HTR-8/SVneo (cell line): ENCODE measurements at places on chromosomes 16 and 17.
A peak's percentile ranks its signal among the peaks of the same experiment; 100 is the strongest.

- DNase-seq: no peak
Measured at GRCh38 chr17:40071313-40072039, 8.7 kb downstream of the THRA start.

DNA sequence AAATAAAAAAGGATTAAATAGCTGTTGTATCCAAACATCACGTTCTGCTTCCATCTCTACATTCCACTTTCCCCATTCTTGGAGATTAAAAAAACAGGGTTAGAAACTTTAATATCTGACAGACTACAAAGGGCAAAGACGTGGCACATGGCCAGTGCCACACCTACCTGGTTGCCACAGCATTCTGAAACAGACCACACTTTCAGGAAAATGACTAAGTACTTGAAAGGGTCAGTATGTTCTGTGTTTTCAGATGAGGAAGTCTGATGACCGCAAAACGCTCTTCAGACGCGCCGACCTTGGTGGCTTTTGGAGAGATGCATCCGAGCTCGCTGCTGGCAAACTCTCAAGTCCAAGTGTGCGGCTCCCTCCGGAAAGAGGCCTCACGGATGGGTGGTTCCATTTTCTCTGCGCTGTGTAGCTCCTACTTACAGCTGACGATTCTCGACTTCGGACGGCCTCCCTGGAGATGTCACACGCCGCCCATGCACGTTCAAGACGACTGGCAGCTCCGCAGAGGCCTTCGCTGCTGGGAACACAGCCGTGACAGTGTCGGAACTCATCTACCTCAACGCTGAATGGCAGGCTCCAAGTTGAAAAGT lies 15.5 kb downstream of the MAP1LC3B start:
- no peak for DNase-seq

GRCh38 chr17:41121742-41122141 lies 2.2 kb downstream of the KRTAP4-12 start:
- DNase-seq: no peak

DNA sequence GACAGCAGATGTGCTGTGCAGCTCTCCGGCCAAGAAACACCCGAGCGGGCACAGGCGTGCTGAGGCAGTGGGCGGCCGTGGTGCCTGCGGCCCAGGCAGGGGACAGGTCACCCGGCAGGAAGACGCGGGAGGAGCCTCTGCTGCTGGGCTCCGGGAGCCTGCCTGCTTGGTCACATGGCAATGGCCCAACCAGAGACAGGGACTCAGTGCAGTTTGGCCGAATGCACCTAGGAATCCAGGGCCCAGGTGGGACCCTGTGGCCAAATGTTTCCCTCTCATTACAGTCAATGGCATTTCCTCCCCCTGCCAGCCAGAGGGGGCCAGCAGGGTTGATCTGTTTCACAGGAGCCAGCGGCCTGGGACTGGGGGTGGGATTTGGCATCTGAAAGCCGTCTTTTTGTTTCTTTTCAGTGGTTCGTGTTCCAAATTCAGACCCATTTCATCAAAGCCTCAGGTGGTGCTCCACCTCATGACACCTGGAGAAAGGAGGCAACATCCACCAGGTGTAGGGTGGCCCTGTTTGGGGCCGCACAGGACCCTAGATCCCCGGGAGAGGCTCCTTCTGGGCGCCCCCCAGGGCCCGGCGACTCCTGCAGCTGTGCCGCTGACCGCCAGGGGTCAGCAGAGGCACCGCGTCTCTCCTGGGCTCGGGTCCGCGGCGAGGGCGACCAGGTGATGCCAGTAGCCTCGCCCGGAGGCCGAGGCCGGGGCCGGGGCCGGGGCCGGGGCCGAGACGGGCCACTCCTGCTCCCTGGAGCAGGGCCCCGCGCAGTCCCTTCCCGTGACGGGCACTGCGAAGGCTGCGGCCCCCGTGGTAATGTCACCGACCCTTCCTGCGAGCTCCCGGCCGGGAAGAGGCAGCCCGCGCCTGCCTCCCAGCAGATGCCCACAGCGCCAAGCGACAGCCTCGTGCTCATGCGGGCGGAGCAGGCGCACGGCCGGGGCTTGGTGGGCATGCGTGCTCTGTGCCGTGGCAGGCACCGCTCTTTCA lies 118.5 kb downstream of the C16orf78 start:
- no peak for DNase-seq

DNA sequence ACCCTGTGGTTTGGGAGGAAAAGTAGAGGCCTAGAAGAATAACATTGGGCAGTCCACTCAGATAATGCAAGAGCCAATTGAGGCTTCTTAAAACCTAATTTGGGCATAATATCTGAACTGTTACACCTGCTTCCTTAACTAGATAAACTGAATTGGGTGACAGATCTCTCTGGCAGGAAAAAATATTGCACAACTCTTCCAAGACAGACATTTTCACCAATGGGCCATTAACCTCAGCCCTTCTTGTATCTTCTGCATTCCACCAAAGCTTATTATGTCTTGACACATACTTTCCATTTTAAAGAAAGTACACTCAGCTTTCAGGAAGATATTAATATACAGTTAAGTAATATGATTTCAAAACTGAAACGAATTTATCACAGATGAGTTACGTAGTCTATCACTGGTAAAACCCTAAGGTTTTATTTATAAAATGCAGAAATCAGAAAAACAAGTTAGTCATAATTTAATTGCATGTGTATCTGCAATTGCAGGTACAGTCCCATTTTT lies 79.9 kb upstream of the MON1B start:
- no peak for DNase-seq

DNA sequence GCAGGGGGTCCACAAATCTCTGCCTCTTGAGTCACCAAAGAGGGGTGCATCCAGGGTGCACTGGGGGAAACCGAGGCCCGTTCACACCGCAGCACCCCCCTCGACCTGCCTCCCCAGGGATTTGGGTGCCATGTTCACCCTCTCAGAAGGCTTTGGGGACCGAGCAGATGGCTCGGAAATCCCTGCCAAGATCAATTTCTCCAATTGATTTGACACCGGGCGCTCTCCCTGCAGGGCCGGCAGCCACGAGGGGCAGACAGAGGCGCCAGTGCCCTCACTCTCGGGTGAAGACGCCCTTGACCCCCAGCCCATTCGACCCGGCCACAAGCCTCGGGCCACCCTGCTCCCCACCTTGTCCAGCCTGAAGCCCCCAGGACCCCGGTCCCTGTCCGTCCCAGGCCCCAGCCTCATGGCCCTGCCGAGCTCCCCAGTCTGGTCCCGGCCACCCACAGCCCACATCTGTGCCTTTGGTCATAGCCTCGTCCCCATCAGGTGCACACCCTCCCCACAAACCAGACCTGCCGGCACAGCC lies 9.3 kb downstream of the SSTR5 start:
- no peak for DNase-seq

- DNase-seq: no peak
Measured at GRCh38 chr17:77223642-77224420, 83.1 kb downstream of the SEC14L1 start.

- no peak for DNase-seq
Measured at GRCh38 chr16:60027351-60027750, 1293.2 kb upstream of the GOT2 start.

GRCh38 chr17:42193216-42193968 lies 902 bp downstream of the GHDC start:
- no peak for DNase-seq

GRCh38 chr17:15742051-15742795 lies 10.1 kb downstream of the TBC1D26 start:
- DNase-seq: no peak

DNA sequence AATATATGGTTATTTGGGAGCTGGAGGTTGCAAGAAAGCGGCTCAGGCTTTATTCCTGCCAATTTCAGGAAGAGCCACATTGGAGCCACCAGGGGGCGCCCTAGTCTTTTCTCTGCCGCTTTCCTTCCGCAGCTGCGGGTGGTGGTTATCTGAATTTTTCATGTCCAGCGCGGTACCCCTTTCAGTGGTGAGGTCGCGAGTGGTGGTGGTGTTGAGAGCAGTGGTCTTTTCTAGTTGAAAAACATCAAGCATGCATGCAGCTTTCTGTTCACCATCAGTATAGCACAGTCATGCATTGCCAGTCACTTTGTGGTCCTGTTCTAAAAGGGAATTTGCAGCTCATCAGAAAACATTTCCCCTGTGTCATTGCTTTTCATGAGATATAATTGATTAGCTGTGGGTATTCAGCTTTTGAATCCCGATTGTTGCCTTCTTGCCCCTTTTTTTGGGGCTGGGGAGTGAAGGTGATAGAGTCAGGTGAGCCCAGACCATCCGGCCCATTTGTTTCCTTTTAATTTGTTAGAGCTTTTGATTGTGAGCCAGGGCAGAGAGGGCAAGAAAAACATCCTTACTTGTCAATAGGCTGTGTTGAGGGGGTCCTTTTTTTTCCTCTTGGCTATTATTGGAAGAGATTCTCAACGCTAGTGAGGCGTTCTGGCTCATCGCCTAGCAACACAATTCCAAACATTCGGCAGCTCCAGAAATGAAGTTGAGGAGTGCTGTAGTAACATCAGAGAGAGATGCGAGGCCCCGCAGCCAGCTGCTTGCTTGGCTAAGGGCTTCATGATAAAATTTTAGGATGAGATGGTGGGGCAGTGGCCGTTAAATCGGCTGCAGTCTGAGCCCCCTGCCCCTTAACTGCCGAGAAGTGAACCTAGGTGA lies 119.0 kb downstream of the SNX29 start:
- peak; percentile 57 for DNase-seq

DNA sequence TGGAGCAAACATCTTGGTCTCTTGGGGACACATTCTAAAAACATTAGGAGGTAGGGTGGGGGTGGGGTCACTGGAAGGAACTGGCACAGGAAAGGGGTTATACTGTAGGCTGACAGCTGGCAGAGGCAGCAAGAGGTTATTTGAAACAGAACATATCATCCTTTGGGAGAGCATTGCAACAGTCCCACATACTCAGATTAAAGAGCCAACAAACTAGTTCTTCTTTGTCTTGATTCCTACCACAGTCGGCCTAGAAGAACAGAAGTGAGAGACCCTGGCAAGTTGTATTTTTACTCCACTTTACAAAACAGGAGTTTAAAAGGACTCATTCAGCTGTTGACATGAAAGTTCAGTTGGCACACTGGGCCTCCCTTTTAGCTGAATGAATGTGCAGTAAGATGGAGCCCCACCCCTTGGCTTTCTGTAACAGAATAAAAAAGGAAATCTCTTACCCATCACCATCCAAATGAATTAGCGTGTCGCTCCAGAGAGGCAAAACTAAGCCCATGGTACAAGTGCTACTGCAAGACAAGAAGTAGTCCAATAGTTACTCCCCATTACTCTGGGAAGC lies 54.6 kb upstream of the CORO6 start:
- DNase-seq: no peak

GRCh38 chr16:50496990-50497389 lies 51.2 kb upstream of the NKD1 start:
- DNase-seq: no peak

DNA sequence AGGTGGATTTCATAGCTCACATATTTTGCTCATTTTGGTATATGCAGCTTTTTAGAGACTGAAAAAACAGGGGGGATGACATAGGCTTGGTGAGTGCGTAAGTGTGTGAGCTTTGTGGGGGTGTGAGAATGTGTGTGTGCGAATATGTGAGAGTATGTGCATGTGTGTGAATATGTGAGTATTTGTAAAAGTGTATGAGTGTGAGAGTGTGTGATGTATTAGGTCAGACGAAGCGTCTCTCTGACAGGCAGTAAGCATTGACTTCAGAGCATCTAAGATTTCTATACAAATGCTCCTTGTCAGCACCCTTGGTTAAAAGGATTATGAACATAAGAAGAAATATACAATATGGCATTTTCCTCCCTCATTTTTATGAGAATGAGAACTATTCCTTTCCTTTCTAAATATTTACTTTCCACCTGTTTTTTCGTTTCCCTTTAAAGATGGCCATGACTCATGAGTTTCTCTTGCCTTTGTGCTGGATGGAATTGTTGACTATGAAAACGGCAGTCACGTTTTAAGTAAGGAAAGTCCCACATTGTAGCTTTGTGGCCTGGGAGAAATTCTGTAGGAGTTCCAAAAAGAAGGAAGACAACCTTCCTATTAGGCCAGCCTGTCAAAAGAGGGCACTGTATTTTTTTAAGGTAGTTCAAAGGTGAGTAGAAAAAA lies 276.4 kb downstream of the FOXL1 start:
- no peak for DNase-seq

DNA sequence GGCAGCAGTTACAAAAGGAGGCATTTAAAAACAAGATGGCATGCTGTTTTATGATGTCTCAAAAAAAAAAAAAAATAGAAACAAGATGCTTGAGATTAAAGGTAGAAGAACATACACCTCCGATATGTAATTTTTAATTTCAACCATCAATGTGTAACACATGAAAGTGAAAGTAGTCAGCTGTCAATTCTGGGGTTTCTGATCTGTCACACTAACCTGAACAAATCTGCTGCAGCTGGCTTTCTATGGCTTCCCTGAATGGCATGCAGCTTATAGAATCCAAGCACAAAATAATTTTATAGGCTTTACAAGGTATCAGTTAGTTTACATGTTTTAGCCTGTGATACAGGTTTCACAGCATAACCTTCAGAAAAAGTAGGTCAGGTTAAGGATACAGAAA lies 13.5 kb downstream of the GLYR1 start:
- DNase-seq: no peak

DNA sequence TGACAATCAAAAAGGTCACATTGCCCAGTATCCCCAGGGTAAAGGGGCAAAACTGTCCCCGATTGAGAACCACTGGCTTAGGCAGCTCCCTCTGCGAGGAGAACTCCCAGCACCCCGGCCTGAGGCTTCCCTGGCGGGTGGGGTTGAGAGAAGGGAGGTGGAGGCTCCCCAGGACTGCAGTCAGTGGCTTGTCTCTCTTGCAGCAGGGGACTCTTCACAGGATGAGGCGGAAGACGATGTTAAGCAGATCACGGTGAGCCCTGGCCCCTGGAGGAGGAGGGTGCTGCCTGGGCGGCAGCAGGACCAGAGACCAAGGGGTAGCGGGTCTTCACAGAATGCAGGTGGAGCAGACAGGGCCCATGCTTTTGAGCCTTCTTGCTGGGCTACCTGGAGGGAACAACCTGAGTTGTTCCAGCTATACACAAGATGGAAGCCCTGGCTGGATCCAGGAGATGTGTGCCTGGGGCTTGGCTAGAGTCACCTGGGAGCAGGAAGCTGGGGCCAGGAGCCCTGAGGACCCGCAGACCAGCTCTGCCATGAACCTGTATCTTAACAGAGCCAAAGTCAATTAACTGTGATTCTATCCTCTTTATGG lies 16.8 kb downstream of the POLR3E start:
- DNase-seq: no peak

DNA sequence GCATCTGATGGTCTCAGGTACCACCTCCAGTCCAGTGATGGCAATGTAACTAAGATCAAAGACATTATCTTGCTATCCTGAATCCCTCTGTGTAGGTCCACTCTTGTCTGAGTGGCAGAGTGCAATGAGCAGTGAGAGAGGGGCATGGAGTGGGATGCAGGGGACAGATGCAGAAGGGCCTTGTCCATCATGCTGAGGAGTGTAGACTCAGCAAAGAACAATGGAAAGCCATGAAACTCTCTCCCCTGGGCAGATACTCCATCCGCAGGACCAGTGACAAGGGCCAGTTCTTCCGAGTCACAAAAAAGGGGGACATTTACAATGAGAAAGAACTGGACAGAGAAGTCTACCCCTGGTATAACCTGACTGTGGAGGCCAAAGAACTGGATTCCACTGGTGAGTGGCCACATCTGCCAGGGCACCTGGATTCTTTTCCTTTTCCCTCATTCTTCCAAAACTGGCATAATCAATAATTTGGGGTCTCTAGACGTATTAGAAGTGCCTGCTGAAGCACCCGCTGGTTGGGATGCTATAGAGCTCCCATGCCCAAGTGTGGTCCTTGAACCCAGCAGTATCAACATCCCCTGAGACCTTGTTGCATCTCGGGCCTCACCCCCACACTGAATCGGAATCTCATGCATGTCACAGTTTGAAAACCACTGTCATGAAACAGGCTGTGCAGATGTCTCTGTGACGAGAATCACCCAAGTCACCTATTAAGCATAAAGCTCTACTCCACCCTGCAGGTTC lies 29.5 kb downstream of the CDH5 start:
- no peak for DNase-seq
